Effector CD4-positive, alpha-beta T cell (primary cell): ENCODE measurements at places on chromosomes 11 and 22.
A peak's percentile ranks its signal among the peaks of the same experiment; 100 is the strongest.

DNA sequence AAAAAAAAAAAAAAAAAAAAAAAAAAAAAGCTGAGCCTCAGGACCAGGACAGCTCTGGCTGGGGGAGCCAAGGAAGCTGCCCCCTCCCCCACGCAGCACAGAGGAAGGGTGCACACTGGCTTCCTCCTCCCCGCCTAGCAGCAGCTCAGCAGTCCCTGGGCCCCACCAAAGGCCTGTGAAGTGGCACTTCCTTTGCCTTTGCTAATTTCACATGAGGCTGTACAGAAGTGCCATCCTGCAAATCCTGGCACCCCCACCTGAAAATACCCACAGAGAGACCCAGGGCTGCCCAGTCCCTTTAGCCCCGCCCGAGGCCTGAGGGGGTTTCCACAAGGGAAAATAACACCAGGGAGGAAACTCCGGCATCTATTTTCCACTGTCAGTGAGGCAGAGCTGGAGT, 3.9 kb downstream of the RHOG start:
- DNase-seq = peak; percentile 44

DNA sequence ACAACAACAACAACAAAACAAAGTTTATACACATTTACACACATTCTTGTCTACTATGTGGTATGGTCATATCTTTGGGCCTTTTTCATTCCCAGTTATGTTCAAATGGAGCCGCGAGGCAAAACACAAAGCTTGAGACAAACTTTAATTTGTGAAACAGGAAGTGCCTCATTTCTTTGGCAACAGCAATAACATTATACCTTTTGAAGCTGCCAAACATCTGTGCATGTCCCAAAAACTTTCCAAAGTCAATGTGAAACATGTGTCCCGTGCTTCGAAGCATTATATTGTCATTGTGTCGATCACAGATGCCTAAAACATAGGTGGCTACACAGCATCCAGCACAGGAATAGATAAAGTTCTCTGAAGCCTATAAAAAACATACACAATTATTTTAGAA, 25.0 kb upstream of the RPS13 start:
- no peak for DNase-seq

GRCh38 chr22:24521791-24522245, 26.7 kb downstream of the UPB1 start:
- DNase-seq = no peak

DNA sequence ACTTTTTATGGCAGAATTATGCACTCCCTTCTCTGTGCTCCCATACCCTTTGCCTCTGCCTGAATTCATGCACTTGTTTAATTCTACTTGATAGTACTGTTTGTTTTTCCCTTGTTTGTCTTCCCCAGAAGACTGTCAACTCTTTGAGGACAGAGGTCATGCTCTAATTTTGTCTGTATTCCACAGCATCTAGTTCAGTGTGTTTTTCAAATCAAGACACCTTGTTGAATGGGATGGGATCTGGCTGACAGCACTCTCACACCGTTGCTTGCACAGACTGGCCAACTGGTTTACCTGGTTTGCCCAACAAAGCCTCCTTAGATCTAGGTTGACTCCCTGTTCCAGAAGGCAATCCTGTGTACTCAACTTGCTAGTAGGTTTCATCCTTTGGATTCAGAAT, 121.2 kb upstream of the TIMP3 start:
- DNase-seq = no peak

- DNase-seq = no peak
These were observed 4.0 kb downstream of the ELFN2 start for GRCh38 chr22:37423283-37423682.
